Body of pancreas (tissue), 4 donors: ENCODE measurements at places on chromosomes 6 and 20.

- DNase-seq: no peak
Observed at GRCh38 chr6:46948699-46949098, 27.0 kb upstream of the ADGRF5 start.

DNA sequence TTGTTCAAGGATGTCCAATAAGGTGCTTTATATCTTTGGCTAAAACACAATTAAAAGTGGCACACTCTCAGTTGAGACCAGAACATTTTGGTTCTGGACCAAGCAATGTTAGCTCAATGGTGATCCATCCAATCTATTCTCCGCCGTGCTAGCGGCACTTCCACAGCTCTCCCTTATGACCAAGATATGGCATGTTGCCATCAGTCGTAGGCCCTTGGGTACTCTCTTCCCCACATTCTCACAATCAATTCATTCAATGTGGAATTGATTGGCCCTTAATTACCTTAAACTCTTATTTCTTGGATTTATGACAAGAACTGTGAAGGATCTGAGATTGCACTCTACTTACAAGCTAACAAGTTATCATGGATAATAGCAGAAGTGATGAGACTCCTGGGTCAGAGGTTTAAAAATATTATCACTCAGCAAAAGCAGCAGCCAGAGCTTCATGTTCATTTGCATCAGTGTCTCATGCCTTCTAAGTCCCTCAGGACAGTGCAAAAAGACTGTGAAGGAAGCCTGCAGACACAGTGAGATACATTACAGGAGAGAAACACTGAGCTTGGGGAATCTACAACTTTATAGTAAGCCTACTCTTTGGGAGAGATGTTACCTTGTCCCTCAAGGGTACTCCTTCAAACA, 80.0 kb upstream of the ARG1 start:
- DNase-seq: no peak

- no peak for DNase-seq
Observed at GRCh38 chr6:164889980-164890379, 419.4 kb downstream of the C6orf118 start.

DNA sequence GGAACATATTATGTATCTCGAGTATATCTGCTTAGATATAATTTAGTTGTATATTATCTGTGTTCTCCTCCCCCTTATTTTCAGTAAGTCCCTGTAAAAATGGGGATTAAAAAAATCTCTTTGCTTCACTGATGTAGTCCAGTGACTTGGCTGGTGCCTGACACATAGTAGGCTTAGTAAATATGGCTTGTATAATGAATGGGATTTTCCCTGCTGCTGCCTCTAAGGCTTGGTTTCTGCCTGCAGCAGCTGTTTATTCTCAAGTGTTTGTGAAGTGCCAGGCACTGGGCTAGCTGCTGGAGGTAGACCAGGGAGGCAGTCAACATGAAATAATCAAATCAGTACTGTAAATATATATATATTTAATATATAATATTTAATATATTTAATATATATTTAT, 1.6 kb upstream of the ZFP64 start:
- no peak for DNase-seq

- DNase-seq: no peak
Observed at GRCh38 chr6:24980507-24981385, 45.0 kb upstream of the RIPOR2 start.

DNA sequence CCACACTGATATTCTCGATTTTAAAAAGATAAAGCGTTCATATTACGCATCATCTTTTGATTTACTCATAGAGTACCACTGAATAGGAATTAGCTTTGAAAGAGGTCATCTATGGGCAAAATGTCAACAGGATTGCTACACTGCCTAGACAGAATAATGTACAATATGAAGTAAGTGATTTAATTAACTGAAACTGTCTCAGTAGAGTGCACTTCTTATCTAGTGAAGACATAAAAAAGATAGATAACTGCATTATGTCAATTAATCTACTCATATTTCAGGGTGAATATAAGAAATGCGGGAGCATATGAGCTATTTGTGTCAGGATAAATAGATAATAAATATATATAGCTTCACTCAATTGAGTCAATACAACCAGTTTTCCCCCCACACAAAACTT, 723.9 kb downstream of the EYS start:
- no peak for DNase-seq

- no peak for DNase-seq
Observed at GRCh38 chr20:24033151-24033550, 44.6 kb upstream of the GGTLC1 start.

DNA sequence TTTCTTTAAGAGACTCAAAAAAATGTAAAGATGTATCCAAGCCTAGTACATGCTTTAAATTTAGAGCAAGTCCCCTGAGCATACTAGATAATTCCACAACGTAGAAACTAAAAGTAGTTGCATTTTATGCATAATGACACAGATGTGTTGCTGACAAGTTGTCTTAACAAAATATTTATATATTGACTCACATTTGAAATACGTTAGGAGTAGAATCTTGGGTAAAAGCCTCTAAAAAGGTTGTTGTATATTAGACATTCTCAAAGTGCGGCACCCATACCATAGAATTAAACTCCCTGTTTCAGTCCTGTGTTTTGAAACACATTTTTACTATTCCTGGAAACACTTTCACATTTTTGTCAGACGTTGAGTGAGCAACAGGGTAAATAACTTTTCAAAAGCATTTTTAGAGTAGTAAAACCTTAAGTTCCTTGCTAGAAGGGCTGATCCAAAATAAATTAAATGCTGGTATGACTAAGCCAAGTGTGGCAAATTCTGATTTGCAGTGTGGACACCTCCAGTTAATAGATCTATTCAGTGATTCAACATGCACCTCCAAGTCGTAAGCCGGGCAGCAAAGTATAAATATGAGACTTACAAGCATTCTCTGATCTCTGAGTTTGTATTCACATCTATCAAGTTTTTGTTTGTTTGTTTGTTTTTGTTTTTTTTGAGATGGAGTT, 97.5 kb downstream of the GMDS start:
- DNase-seq: no peak

DNA sequence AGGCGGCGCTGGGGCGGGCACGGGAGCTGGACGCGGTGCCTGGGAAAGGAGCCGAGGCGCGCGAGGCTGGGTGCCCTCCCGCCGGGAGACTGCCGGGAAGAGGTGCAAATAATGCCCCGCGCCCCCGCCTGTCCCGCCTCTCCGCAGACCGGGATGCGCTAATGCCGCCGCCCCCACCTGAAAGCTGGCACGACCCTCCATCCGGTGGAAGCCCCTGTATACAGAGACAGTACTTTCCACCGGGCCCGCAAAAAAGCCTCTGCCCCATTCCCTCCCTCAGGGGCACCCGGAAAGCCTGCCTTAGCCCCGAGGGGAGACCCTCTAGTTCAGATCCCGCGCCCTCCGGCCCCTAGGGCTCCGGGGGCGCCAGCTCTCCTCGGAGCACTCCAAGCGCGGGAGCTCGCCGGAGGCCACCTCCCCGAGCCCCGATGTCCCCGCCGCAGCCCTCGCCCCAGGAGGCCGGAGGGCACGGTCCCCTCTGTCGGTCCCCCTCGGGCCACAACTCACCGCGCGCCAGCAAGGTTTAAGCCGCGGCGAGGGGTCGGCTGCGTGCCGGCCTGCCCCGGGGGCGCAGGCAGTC, 1.2 kb downstream of the GRM4 start:
- DNase-seq: no peak

DNA sequence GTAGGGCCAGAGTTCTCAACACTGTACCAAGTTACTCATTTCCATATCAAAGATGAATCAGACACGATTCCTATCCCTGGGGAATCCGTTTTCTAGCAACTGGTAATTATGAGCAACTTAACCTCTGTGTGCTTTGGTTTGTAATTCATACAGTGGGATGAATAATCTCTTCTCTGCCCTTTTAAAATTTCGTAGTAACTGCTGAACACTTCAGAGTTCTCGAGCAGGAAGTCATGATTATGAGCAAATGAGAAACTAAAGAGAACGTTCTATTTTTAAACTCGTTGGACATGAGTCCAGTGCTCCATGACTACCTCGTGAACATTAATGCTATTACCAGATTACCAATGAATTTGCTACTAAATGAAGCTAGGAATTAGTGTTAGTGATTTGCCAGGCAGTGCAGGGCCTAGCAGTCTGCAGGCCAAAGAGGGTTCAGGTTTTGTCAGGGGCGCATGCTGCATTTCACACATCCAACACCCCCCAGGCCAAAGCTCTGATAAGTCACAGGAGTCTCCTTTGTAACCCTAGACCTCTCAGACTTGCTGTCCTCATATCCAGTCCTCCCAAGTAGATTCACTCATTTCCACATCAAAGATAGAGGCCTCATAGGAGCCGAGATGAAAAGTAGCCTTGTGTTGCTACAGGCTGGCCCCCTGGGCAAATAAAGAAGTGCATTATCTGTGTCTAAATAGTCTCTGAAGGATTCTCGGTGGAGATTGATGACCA, 45.8 kb upstream of the VSTM2L start:
- DNase-seq: no peak

GRCh38 chr6:151081656-151082055, 158.1 kb upstream of the AKAP12 start:
- DNase-seq: no peak

- no peak for DNase-seq
Observed at GRCh38 chr6:30151580-30151979, 9.4 kb downstream of the TRIM10 start.

GRCh38 chr6:156250593-156250992, 526.6 kb upstream of the ARID1B start:
- DNase-seq: no peak

GRCh38 chr6:1724124-1724523, 114.4 kb downstream of the FOXC1 start:
- no peak for DNase-seq

DNA sequence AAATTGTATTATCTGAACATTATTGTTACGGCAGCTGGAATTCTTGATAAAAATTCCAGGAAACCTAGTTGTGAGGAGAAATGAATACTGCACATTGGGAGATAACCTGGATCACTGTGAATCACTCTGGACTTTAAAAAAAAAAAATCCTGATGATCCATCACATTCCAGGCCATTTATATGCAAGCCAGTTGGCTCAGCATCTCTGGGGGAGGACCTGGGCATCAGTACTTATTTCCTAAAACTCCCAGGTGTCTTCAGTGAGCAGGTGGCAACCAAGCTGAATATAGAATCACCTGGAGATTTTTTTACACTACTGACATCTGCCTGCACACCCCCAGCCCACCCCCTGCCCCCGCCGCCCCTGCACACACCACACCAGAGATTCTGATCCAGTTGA, 39.1 kb upstream of the SIRT5 start:
- DNase-seq: no peak

DNA sequence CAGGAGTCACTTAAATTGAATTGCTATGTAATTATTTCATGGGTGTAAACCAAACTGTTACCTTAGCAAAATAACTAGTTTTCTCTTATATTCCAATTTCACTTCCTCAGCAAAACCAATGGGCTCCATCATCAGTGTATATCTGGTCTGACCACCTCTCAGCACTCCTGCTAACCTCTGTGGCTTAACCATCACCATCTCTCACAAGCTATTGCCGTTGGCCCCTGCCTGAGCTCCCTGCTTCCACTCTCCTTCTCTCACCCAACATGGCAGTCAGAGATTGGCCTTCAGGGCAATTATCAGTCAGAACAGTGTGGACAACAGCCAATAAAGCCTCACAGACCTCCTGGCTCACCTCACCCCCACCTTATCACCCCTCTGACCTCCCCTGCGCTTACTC, 124.0 kb downstream of the CARMIL1 start:
- no peak for DNase-seq

DNA sequence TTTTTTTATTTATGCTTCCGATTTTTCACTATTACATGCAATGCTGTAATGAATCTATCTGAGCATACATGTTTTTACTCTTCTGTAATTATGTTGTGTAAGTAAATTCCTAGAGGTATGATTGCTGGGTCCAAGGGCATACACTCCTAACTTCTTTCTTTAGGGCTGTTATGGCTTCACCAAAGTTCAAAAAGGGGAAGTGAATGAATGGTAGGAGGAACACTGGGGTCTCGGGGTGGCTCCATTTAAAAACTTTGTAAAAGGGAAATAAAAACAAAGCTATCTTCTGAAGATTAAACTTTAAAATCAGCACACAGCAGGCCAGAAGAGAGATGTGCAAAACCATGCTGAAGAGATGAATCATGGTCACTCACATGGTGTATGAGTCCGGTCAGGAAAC, 289.1 kb upstream of the SUPT3H start:
- DNase-seq: no peak

DNA sequence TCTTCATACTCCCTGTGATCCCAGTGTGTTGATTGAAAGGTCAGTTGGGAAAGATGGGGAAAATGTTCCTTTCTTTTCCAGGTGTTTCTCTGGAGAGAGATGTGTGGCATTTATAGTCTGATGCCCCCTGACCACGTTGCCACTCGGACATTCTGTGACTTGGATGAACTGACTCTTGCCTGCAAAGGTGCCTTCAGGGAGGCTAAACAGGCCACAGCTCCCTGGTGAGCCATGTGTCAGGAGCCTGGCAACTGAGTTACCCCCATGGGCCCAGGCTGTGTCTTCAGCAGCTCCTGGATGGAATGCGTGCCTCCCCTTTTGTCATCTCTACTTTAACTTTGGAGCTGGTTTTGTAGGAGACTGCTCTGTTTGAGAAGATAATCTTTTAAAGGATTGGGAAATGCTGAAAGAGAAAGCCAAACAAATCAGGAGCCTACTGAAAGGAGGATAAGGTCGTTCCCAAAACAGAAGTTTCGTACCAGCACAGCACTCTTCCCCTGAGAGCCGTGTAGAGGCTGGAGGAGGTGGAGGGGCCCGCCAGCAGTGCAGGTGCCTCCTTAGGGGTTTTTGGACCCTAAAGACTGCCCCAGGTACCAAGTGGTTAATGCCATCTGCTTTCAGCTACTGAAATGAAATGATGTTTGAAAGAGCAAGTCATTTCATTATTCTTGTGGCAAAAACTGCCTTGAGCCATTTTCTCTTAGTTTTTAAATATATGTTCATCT, 322.8 kb downstream of the ZFAND3 start:
- DNase-seq: no peak

GRCh38 chr6:39327507-39327906, 5.0 kb upstream of the KCNK16 start:
- no peak for DNase-seq
